ENCODE measurements at places on chromosomes 12 and 14. TPM values are rescaled to one million over a fixed set of nuclear protein-coding genes. Genes with fewer than 3 reads are reported as not detected.

GRCh38 chr14:70907176-70907995, at the start of gene PCNX1:
Gene PCNX1, plus strand, starts transcription at chr14:70907459. Its CDS starts 392 bp downstream, at chr14:70907851.
- H3K36me3 ChIP-seq: no peaks in the 10 kb centered on the region
- peak within 1 kb of the TSS; percentile 79 for H3K27ac ChIP-seq
- DNase-seq: peak; percentile 95
- H3K4me3 ChIP-seq: peak within 1 kb of the TSS; percentile 79
- peaks cover 61% of the 10 kb centered on the region for H3K4me1 ChIP-seq
- H3K27me3 ChIP-seq: no peaks in the 10 kb centered on the region

GRCh38 chr12:56014205-56014604, 6.6 kb upstream of the IKZF4 start:
- no peak overlapping the region for H3K27ac ChIP-seq
- H3K4me1 ChIP-seq: no peaks in the 10 kb centered on the region
- no peaks in the 10 kb centered on the region for H3K27me3 ChIP-seq
- no peaks in the 10 kb centered on the region for H3K36me3 ChIP-seq

Gene CLEC4C
- total RNA-seq: not detected

DNA sequence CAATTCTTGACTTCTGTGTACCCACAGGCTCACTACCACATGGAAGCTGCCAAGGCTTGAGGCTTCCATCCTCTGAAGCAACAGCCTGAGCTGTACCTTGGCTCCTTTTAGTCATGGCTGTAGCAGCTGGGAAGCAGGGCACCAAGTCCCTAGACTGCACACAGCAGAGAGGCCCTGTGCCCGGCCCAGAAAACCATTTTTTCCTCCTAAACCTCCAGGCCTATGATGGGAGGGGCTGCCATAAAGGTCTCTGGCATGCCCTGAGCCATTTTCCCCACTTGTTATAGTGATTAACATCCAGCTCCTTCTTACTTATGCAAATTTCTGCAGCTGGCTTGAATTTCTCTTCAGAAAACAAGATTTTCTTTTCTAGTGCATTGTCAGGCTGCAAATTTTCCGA, 121.8 kb downstream of the RPS6KA5 start:
- H3K27ac ChIP-seq: no peak overlapping the region
- H3K36me3 ChIP-seq: peaks cover 4% of the 10 kb centered on the region
- no peaks in the 10 kb centered on the region for H3K27me3 ChIP-seq

Gene SMCO2
- not detected for total RNA-seq

- peak; percentile 12 for DNase-seq
- H3K4me3 ChIP-seq: no peak within 1 kb of the TSS
- H3K27me3 ChIP-seq: peaks cover 21% of the 10 kb centered on the region
- no peak within 1 kb of the TSS for H3K27ac ChIP-seq
- no peaks in the 10 kb centered on the region for H3K36me3 ChIP-seq
These were observed at the start of gene NEUROD4 for GRCh38 chr12:55019784-55020183. Gene NEUROD4, plus strand, starts transcription at chr12:55019974. Its CDS starts 6,466 bp downstream, at chr12:55026440.
